ENCODE measurements at places on chromosomes 3 and 15.
A peak's percentile ranks its signal among the peaks of the same experiment; 100 is the strongest.

DNA sequence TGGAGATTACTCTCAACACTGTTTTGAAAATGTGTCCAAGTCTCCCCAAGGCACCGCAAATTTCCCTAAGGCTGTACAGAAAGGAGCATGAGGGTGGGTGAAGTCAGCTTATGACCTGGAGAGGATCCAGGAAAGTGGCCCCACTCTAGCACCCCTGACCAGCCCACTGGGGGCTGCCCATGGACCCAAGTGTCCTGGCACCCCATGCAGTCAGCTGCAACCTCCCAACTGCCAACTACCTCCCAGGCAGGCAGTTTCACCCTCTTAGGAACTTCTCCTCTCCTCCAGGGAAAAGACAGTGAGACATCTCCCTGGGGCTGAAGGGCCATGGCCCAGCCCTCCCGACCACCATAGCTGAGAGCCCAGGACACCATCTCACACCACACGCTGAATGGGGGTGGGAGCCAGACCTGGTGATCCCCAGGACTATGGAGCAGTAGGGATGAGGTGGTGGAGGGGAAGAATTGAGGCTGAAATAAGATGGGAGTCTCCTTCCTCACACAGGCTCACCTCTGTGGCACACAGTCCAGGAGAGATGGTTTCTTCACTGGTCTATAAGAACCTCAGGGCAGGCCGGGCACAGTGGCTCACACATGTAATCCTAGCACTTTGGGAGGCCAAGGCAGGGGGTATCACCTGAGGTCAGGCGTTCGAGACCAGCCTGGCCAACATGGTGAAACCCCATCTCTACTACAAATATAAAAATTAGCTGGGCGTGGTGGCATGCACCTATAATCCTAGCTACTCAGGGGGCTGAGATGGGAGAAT lies 104.4 kb downstream of the DAPK2 start:
- DNase-seq = peak; percentile 6

- no peak for DNase-seq
These were observed 230.5 kb downstream of the NFKBIZ start for GRCh38 chr3:102079809-102080197.

- DNase-seq = no peak
These were observed 309.2 kb downstream of the PDCD6IP start for GRCh38 chr3:34107669-34108068.

- no peak for DNase-seq
These were observed 47.4 kb upstream of the ZBTB20 start for GRCh38 chr3:115194476-115194875.

- DNase-seq = no peak
These were observed 54.5 kb downstream of the EPHB1 start for GRCh38 chr3:134849561-134849960.

DNA sequence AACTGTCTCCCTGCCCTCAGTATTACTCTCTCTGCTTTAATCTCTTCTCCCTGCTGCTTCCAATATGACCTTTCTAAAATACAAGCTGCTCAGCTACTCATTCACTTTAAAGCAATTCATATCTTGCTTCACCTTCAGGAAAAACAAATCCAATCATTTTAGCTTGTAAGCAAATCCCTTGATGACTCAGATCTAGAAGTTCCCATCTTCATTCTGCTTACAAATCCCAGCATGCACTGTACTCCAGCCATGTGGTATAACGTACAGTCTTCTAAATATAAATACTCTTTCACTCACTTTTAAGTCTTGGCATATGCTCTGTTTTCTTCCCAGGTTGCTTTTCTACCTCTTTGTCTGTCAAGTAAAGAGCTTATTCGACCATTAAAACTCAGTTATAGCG lies 1009.1 kb upstream of the SEMA6D start:
- DNase-seq = no peak

DNA sequence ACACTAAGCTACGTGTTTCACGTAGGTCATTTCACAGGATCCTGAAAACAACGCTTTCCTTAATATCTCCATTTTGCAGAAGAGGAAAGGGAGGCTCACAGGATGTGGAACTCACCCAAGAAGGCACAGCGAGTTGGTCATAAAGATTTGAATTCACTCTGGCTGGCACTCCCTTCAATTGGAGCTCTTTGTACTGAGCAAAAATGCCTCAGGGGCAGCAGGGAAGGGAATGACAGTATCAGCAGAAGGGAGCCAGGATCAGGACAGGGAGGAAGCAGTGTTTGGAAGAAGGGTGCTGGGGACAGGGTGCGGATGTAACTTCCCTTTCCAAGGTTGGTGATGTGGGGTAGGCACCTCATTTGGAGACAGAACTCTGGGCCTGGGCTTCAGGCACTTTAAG lies 1.1 kb upstream of the ST6GAL1 start:
- no peak for DNase-seq

- DNase-seq = no peak
These were observed 169.3 kb downstream of the GBE1 start for GRCh38 chr3:81592101-81592500.

- DNase-seq = no peak
These were observed 9.9 kb downstream of the AMOTL2 start for GRCh38 chr3:134364061-134364935.

DNA sequence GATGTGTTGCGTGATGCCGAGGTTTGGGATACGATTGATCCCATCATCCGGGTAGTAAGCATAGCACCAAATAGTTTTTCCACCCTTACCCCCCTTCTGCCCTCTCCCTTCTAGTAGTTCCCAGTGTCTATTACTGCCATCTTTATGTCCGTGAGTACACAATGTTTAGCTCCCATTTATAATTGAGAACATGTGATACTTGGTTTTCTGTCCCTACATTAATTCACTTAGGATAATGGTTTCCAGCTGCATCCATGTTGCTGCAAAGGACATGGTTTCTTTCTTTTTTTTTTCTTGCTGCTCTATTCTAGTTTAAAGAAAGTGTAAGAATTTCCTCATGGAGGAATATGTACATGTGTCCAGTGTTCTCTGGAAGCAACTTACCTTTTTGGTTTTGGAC lies 51.8 kb downstream of the NSUN3 start:
- DNase-seq = no peak

DNA sequence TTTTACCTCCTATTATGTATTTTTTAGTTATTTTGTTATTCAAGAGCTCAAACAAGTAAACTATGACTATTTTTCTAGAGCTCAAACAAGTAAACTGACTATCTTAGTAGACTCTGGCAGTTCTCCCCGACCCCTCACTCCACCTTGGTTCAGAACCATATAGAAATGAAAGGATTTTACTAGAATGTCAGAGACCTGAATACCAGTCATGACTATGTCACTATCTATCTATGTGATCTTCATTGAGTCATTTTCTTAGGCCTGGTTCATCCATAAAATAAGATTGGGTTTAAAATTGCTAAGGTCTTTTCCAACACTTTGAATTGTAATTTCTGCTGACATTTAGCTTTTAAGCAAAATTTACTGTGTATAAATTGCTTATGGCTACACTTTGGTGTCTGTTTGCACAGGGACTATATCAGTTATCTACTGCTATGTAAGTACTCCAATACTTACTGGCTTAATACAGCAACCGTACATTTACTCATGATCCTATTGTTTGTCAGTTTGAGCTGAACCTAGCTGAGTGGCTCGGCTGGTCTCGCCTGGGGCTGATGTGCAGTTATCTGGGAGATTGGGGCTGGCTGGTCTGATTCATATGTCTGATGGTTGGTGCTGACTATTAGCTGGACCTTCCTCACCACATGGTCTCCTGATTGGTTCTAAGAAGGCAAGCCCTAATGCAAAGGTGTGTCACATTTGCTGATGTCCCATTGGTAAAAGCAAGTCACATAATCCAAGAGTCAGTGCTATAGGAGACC lies 37.0 kb downstream of the RASA2 start:
- no peak for DNase-seq

GRCh38 chr3:114597012-114597411 lies 303.2 kb downstream of the TIGIT start:
- no peak for DNase-seq

- no peak for DNase-seq
These were observed 10.7 kb upstream of the CYP11A1 start for GRCh38 chr15:74377831-74378766.

GRCh38 chr3:73626106-73626505 lies 1.4 kb upstream of the PDZRN3 start:
- DNase-seq = no peak

- no peak for DNase-seq
These were observed 12.0 kb downstream of the C15orf40 start for GRCh38 chr15:82999426-82999825.
